Stimulated activated CD4-positive, alpha-beta T cell treated with anti-CD3 and anti-CD28 coated beads, Interleukin-1b, Interleukin-23, amount 100 ng/mL, for 1 hour (primary cell): ENCODE measurements at places on chromosomes 3 and 15.

GRCh38 chr3:183638101-183638852 is 2.9 kb downstream of the KLHL24 start:
- DNase-seq: no peak

- DNase-seq: no peak
Measured at GRCh38 chr3:30578479-30578878, 27.9 kb upstream of the TGFBR2 start.

DNA sequence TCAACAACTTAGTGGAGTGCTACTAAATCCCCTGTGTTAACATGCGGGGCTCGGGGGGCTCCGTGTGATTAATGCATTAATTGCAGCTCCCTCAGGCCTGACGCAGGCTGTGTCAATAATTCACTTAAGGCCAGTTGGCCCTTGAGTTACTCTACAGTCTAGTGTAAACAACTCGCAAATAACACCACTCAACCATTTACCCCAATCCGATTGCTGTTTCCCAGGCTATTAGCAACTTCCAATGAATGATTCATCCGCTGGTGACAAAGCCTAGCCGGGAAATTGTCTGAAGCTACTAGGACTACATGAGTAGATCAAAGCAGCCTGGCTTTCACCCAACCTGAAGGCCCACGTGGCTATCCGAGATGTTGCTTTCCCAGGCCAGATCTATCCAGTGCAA is 121.3 kb upstream of the SOX14 start:
- DNase-seq: no peak

DNA sequence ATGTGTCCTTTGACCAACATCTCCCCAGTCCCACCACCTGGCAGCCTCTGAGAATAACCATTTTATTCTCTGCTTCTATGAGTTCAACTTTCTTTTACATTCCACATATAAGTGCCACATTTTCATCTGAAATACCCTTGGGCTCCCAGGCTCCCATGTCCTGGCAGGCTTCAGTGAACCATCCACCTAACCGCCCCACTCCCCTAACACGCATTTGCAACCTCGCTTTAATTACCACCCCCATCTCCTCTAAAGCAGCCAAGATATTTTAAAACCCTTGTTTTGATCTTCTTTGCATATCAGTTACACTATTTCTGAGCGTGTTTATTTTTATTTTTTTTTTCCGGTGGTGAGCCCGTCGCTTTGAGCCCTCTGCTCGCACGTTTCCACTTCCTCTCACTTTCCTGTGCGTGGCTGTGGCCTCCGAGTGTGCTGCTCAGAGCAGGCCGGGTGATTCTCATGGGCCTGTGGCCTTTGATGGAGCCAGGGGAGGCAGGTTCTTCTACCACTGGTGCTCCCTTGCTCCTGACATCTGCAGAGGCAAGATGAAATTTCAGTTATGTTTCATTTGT is 195.4 kb upstream of the LPP start:
- no peak for DNase-seq
